Esophagus mucosa (tissue), 1 donor: ENCODE measurements at places on chromosomes 12 and 14. TPM values are rescaled to one million over a fixed set of nuclear protein-coding genes. Genes with fewer than 3 reads are reported as not detected.

DNA sequence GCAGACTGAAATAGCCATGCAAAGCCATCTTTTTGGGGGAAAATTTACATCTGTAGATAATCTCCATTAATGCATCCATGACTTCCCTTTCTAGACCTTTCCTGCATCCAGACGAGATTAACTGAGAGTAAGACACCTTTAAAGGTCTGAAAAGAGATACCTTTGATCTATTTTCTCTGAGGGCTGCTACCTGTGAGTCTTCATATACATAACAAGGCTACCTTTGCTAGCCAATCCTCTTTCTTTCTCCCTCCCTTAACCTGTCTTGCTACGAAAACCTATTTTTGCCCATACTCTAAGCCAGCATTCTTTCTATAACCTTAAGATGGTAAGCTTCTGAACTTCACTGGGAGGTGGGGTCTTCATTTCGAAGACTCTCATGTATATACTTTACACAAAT is 908.5 kb upstream of the FBXO33 start:
- no peak for ATAC-seq

GRCh38 chr14:29603696-29604095 is 324.0 kb downstream of the PRKD1 start:
- ATAC-seq: no peak

DNA sequence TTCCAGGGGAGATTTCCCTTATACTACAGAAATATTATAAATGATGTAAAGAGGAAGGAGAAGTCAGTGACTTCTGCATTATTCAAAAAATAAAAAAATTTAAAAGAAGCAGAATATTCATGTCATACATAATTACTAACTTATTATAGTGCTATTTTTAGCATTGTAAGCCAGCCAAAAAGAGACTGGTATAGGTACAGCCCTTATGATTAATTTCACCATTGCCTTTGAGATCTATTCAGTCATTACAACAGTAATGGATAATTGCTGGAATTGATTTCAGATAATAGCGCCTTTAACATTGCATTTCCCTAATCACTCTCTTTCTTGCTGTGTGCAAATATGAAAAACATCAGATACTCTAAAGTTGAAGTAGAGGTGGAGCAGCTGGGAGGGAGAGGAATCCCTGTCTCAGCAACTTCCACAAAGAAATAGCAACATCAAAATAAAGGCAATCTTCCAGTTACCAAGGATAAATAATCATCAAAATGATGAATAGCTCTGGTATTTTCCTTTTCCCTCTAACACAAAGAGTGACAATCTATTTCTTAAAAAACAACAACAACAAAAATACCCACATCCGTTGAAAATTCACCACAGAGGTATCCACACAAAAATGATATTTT is 71.8 kb upstream of the OVCH1 start:
- no peak for ATAC-seq

DNA sequence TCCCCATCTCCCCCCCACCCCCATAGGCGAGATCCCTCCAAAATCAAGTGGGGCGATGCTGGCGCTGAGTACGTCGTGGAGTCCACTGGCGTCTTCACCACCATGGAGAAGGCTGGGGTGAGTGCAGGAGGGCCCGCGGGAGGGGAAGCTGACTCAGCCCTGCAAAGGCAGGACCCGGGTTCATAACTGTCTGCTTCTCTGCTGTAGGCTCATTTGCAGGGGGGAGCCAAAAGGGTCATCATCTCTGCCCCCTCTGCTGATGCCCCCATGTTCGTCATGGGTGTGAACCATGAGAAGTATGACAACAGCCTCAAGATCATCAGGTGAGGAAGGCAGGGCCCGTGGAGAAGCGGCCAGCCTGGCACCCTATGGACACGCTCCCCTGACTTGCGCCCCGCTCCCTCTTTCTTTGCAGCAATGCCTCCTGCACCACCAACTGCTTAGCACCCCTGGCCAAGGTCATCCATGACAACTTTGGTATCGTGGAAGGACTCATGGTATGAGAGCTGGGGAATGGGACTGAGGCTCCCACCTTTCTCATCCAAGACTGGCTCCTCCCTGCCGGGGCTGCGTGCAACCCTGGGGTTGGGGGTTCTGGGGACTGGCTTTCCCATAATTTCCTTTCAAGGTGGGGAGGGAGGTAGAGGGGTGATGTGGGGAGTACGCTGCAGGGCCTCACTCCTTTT is 2.7 kb downstream of the GAPDH start:
- ATAC-seq: no peak

- no peak for ATAC-seq
Observed at GRCh38 chr12:105225505-105226015, 10.4 kb downstream of the APPL2 start.

Gene ESR2
- total RNA-seq: 0.48 TPM

- ATAC-seq: no peak
Observed at GRCh38 chr12:3557116-3557697, 66.2 kb downstream of the PRMT8 start.

Gene OR4E2
- total RNA-seq: not detected

Gene KCNH3
- total RNA-seq: not detected

Gene USP44
- total RNA-seq: not detected

DNA sequence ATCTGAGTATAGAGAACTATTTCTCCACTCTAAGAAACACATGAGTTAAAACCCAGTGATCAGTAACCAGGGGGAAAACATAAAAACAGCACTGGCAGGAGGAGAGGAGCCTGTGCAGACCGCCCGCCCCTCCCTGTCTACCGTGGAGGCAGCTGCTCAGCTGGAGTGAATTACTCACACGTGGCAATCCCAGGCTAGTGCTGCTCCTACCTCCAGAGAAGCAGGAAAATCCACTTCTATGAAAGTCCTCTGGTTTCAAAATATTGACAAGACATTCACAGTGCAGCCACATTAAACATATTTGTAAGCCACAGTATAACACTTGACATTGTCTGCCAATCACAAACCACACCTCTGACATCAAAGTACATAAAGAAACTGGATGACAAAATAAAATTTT is 16.7 kb downstream of the TMEM132D start:
- ATAC-seq: peak; percentile 20

DNA sequence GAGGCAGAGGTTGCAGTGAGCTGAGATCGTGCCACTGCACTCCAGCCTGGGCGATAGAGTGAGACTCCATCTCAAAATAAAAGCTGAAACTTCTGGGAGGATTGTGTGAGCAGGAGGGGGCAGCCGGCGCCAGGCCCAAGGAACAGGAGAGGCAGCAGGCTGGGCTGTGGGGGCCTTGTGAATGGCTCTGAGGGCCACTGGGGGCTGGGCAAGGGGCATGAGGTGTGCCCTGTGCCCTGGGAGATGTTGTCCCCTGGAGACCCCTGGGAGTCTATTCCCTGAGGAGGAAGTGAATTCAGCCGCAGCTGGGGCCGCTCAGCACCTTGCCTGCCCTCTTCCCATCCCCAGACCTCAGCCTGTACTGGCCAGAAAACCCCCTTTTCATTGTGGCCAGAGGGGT is 4.9 kb downstream of the LBHD2 start:
- no peak for ATAC-seq

Gene FSCB
- total RNA-seq: not detected

DNA sequence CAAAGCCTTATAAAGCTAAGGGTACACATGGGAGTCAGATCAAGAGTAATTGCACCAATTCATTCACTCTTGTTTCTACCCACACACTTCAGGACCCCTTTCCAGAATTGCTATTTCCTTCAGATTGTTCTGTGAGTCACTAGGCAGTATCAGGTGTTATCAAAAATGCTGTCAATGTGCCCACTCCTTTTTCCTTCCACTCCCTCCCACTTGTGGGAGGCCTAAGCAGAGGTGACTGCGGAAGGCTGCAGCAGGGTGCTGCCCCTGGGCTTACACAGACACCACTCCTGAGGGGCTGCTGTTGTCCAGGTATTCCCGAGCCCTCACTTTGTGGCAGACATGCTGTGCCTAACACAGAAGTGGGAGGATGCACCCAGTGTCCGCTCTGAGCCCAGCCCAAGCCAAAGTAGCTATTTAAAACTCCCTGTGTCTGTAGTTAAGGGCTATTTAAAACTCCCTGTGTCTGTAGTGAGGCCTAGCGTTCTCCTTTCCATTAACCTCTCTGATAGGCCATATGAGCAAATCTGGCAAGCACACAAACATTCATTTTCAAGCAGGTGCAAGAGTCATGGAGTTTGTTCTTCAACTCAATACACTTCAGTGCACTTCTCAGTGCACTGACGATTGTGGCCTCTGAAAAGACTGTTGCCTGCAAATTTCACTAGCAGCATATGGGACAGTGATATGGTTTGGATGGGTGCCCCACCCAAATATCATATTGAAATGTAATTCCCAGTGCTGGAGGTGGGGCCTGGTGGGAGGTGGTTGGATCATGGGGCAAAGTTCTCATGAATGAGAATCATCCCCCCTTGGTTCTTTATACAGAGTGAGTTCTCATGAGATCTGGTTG is 117.8 kb downstream of the PHLDA1 start:
- no peak for ATAC-seq

DNA sequence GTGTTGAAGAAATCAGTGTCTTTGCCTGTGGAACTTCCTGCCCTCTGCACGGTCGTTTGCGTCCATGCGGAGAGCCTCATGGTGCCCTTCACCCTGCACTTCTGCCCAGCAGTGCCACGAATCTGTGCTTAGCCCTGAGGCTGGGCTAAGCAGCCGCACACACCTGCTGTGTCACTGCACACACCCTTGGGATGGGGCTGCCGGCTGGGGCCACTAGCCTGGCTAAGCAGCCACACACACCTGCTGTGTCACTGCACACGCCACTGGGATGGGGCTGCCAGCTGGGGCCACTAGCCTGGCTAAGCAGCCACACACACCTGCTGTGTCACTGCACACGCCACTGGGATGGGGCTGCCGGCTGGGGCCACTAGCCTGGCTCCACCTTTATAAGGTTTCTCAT is 188.5 kb downstream of the KIF26A start:
- ATAC-seq: no peak

DNA sequence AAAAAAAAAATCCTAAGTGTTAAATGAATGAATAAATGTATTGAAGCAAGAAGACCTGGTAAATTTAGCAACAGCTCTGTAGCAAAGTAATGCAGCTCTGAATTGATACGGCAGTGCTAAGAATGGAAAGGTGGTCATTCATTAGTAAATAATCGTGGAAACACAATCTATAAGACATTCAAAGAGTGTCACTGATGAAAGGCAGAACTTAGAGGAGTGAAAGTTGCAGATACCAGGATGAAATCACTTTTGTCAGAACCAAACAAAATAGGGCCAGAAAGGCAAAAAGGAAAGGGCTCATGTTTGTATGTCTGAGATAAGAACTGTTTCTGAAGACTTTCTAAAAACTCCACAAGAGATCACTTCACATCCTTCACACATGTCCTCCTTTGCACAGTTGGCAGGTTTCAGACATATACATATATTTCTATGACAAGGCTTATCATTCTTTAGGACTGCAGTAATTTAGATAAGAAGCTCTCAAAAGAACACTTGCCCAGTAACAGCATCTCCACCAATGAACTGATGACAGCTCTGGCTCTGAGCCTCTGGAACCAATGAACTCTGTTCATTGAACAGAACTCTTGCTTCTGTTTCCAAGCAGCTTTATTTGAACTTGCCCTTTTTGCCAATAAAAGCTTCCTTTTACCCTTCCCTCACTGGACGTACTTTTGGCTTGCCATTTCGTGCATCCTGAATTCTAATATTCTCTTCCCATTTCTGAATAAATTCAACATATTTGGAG is 4.2 kb upstream of the LRR1 start:
- no peak for ATAC-seq

DNA sequence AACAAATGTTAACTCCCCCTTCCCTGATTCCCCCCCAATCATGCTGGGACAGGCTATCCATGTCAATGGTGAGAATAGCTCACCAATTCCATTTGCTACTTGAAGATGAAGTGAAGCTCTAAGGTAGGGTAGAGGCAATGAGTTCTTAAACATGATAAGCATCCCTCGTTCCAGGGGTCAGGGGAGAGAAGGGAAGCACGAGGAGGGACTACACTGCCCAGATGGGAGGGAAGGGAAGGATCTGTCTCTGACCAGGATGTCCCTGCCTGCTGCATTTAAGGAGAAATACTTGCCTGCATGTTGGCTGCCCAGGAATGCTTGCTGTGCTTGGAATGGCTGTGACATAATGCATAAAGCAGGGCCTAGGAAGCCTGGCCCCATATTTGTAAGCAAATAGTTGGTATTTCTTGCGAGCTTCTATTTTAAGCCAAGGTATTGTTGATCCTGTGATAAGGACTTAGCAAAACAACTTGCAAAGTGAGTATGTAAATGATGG is 155.1 kb downstream of the CEP83 start:
- ATAC-seq: no peak

DNA sequence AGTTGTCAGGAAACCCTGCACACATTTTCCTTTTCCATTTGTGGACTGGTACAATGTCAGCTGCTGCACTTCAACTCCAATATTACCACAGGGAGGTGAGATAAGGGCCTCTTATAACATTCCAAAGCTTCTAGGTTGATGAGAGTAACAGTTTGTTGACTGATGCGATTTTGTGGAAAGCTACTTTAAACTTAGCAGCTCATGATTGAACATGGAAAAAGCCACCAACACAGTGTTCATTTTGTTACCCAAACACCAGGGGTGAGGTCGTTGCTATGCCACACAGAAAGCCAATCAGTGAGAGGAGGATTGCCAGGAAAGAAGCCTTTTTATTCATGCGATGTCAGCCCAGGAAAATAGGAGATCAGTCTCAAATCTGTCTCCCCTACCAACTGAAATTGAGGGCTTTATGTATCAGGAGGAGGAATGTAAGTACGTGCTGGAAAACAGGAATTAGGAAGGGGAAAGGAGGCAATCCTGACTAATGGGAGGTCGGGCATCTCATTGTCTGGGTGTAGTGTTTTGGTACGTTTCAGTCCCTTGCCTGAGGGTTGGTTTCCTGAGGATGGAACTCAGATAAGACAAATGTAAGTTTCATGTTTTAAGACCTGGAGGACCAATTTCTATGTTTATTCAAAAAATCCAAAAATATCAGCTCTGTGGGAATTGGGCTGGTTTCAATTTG is 92.7 kb upstream of the PLEKHA5 start:
- ATAC-seq: no peak

- no peak for ATAC-seq
Observed at GRCh38 chr12:48789858-48790326, 1.0 kb upstream of the ADCY6 start.
